ENCODE measurements at places on chromosomes 3 and 15.

- DNase-seq, result no peak
Measured at GRCh38 chr3:86229086-86229774, 761.7 kb downstream of the VGLL3 start.

DNA sequence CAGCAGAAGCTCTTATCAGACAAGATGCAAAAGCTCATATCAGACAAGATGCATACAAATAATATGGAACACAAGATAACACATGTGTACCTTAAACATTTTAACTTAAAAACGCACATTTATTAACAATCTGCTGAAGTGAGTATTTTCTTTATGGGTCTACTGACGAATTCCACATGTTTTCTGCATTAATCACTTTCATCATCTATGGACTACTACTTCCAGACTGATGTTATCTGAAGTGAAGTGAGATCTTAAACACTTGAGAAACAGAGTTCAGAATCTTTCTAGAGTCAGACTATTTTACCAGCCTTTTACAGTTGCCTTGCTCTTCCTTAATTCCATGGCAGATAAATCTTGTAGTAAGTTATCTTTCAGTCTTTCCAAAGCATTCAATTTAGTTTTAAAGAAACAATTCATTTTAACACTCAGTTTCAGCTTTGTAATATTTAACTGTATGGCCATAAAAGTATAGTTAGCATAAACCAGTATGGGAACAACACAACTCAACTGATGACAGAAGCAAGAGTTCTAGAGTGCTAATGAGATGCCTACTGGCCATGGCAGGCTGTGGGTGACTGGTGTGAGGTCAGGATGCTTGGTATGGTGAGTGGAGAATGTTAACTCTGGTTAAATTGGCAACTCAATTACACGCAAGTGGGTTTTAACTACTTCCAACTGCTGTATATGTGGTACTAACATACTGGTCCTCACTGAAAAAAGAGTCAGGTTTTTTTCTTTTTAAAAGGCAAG, 9.8 kb downstream of the CMTM6 start:
- DNase-seq, result no peak

DNA sequence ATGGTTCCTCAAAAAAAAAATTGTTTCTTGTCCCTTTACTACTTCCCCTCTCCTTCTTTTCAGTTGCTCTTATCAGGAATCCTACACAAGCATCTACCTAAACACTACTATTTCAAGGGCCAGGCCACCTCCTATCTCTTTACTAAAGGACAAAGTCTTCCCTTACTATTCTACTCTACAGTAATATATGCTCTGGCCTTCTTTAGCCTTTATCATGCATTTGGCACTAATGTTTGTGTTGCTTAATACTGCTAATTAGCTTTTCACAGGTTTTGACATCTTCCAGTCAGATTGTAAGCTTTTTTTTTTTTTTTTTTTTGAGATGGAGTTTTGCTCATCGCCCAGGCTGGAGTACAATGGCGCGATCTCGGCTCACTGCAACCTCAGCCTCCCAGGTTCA, 5.3 kb downstream of the CEP19 start:
- no peak for DNase-seq

DNA sequence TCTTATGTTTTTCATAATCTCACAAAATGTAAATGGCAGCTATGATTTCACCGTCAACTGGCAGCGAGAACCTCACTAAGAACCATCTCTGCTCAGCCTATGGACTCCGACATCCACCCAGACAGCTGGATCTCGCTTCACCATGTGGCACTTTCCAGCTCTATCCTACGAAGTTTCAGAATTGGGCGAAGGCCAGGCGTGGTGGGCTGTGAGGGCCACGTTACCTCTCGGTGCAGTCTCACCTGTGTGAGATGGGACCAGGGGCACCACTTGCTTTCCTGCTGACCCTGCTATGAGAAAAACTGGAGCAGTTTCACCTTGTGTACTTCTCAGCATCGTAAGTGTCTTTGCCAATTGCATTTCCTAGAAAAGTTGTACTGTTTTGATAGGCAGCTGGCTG, 32.3 kb downstream of the CHDH start:
- DNase-seq, result no peak

GRCh38 chr3:194756791-194757325, 71.2 kb downstream of the FAM43A start:
- no peak for DNase-seq

- DNase-seq, result peak; percentile 73
Measured at GRCh38 chr3:153599685-153600084, 437.7 kb downstream of the RAP2B start.

GRCh38 chr3:142218703-142219102, 6.7 kb downstream of the GK5 start:
- no peak for DNase-seq

DNA sequence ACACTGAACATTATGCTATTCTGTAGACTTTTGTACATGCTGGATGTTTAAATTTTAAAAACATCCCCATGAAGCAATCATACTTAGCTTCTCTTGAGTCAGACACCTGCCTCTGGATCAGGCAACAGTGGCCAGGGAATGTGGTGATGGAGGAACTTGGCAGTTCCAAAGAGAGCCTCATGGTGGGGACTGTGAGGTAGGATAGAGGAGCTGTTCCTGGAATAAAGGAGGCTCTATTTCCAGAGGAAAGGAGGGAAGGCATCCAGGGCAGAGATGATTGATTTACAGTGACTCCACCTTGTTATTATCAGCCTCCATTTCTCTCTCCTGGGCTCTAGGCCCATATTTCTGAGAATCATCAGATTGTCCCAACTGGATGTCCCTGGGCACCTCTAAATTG, 35.0 kb upstream of the ABHD17C start:
- DNase-seq, result no peak

GRCh38 chr3:126339466-126339865, 17.7 kb downstream of the KLF15 start:
- DNase-seq, result no peak

DNA sequence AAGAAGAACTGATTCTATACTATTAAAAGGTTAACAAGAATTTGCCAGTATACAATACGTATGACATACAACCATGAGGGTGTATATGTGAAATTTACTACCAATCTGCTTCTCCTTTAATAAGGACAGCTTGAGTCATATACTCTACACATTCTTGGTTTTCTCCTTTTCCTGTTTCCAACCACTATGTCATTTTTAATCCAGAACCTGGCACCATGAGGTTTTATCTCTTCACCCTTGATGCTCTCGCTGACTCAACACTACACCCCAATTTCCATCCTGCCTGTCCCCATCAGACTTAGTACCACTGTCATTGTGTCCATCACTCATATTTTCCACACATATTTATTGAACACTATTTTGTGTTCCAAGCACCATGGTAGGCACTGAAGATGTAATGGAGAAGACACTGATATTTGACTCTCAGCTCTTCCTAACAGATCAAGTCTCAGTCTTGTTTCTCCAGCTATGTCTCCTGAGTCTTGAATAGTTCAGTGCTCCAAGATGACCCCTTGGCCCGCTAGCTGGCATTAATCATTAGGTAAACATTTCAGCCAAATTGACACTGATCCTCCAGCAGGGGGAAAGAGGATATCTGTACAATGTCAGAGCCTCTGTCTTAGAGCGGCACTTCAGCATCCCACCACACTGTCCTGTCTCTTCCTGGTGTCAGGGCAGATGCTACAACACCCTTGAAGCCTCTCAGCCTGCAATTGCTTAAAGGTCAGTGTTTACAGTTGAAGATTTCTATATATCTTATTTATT, 11.2 kb upstream of the COL8A1 start:
- no peak for DNase-seq

GRCh38 chr3:11136830-11137626, 17.3 kb upstream of the HRH1 start:
- peak; percentile 100 for DNase-seq

GRCh38 chr3:11247362-11247761, 24.8 kb upstream of the ATG7 start:
- DNase-seq, result no peak

DNA sequence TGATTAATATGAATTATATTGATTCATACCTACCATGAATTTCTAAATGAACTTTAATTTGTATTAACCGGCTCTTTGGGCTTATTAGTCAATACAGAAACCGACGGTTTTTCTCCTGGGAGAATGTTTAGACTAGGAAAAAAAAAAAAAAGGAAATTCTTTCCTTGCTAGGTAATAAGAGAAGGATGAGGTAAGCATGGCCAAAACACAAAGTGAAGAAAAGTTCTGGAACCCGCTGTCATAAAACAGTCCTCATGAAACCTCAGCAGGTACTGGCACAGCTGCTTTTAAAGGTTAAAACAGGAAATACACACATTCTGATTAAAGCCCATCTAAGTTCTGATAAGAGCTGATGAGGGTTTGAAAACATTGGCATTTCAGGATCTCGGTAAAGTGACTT, 30.8 kb upstream of the PSTPIP1 start:
- DNase-seq, result peak; percentile 14

GRCh38 chr3:13766128-13766527, 113.7 kb downstream of the WNT7A start:
- no peak for DNase-seq

- no peak for DNase-seq
Measured at GRCh38 chr3:161559177-161559998, 62.8 kb downstream of the OTOL1 start.

- DNase-seq, result no peak
Measured at GRCh38 chr3:14645453-14645852, 6.1 kb upstream of the CCDC174 start.

- peak; percentile 12 for DNase-seq
Measured at GRCh38 chr15:72312605-72313447, 7.1 kb downstream of the CELF6 start.

DNA sequence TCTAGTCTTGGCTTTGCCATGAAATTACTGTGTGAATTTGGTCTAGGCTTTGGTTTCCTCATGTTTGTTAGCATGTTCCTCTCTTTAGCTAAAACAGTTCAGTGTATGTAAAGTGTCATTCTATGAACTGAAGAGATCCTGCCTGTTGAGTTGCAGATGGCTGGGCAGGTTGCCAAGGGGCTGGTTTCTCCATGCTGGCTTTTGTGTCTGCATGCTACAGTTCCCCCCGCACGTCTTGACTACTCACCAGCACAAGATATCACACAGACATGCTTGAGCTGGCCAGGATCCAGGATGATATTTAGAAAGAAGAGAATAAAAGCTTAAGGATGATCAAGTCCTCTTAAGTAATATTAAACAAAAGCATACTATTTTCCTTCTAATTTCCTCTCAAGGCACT, 90.2 kb downstream of the CERS3 start:
- DNase-seq, result no peak

- no peak for DNase-seq
Measured at GRCh38 chr15:101637516-101637915, 14.7 kb downstream of the TM2D3 start.

GRCh38 chr3:111112913-111113312, 41.3 kb downstream of the NECTIN3 start:
- DNase-seq, result no peak

DNA sequence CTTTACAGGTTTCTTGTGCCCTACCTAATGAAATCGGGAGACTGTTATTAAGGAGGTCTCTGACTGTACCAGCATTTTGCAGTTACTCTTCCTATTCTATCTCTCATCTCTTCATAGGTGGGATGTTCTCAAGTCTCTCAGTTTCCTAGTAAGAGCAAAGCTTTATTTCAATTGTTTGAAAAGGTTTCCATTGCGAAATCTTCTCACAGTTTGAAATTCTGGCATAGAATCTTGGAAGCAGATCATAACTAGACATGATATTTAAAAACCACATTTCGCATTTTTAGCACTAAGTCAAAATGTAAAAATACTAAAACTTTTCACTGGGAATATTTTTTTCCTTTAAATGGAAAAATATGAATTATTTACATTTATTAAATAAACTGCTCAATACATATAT, 1311.4 kb downstream of the ROBO2 start:
- no peak for DNase-seq

All from kidney epithelial cell (primary cell).